ENCODE measurements at places on chromosomes 7 and 10.

GRCh38 chr7:55532150-55532917 is 40.0 kb downstream of the VOPP1 start:
- no peak for DNase-seq

DNA sequence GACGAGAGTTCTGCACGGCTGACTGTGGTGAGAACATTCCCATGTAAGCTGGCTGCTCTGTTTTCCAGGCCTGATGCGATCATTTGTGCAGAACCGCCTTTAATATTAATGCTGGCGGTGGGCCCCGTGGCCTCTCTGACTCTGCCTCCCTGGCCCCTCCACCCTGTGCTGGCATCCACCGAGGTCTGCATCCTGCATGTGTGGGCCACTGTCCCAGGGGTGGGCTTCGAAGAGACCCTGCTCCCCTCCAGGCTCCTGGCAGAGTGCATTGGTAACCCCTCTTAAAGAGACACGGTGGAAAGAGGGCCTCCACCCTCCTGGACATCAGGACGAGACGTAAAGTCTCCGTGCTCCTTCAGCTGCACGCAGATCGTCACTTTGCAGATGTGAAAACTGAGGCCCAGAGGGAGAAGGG is 67.3 kb upstream of the FAM20C start:
- DNase-seq: no peak

GRCh38 chr7:133339772-133340171 is 86.9 kb downstream of the EXOC4 start:
- DNase-seq: no peak

DNA sequence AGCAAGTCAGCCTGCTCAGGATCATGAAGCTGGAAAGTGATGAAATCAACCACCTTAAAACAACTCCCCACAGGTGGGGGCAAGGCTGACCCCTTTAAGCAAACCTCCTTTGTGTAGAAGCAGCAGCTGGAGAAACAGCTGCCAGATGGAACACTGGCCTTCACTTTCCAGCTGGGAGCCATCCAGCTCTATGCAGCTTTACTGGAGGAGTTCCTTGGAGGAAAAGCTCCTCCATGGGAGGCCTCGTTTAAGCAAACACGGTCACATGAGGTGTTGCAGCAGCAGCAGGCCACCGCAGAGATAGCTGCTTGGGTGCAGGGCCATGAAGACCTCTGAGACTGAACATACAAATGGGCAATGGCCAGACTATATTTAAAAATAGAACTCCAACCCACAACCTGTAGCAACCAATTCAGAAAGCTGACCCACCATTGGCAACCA is 13.0 kb upstream of the DLG5 start:
- DNase-seq: no peak

- DNase-seq: no peak
Observed at GRCh38 chr10:78761311-78761781, 307.4 kb upstream of the ZMIZ1 start.

DNA sequence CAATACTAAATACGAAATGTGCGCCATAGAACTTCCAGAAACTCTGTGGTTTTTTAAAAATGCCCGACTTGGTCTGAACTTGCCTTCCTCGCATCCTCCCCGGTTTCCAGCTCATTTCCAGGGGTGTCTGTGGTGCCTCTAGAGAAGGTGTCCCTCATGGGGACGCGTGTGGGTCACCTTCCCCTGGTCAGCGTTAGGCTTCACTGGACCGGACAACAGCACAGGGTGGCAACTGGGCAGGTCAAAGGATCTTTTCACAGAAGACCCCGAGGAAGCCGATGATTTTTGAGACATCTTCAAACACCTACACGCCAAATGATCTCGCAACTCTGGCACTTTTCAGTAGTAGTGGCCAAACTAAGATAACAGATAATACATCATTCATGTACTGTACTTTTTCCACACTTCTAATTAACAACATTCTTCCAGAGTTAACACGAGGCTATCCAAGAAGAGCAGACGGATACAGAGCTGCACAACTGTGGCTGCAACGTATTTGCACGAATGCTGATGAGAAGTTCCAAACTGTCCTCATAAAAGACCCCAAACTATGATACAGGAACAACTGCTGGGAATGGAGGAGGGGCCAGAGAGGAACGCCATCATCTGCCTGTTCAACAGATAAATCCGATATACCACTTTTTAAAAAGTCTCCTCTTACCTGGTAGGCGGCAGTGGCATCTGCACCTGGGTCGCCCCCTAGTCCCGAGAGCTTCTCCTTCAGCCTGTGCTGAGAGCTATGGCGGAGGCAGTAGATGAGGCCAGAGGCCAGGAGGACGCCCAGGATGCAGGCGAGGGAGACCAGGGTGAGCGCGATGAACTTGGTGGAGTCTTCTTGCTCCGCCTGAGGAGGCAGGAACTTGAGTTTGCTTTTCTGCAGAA is 345.5 kb downstream of the DNAJB6 start:
- no peak for DNase-seq

- DNase-seq: no peak
Observed at GRCh38 chr10:120204877-120205276, 252.2 kb upstream of the PLPP4 start.

DNA sequence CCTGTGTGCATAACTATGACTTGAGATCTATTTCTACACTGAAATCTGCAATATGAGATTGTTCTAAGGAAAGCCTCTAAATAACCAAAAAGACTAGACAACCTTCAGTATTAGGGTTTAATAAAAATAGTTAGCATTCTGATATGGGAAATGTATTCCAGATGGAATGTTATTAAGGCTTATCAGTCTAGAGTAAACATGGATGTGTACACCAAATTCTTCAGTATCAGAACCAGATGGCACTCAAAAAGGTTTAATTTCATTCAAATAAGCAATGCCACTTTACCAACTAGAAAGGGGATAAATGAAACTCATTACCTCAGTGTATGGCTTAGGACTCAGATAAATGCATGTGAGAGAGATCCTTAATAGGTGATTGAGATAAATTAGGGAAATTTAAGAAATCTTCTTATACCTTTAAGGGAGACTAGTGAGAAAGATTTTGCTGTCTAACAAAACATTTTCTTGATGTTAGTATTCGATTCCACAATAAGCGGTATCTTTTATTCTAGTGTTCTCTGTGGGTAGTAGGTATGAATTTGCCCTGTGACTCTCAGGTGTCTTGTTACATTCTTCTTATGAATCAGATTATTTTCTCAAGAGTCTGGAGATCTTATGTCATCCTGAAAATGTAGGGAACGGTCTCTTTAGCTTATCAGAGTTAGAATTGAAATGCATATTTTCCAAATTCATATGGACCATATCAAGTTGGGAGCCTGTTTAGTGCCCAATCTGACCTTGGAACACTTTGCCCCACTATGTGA is 159.2 kb downstream of the PRKG1 start:
- DNase-seq: no peak

- DNase-seq: no peak
Observed at GRCh38 chr7:130273081-130273932, 6.6 kb downstream of the CPA2 start.

All from activated T-cell treated with anti-CD3 and anti-CD28 coated beads, Interleukin-2, amount 50 U/mL, for 4 hours (primary cell).